ENCODE measurements at places on chromosomes 5 and 9.

GRCh38 chr9:83965350-83966208 lies 14.4 kb downstream of the HNRNPK start:
- peak; percentile 24 for ATAC-seq

- ATAC-seq: no peak
Observed at GRCh38 chr9:121871431-121872025, 220.1 kb downstream of the DAB2IP start.

- no peak for ATAC-seq
Observed at GRCh38 chr5:101142102-101142501, 239.0 kb upstream of the ST8SIA4 start.

DNA sequence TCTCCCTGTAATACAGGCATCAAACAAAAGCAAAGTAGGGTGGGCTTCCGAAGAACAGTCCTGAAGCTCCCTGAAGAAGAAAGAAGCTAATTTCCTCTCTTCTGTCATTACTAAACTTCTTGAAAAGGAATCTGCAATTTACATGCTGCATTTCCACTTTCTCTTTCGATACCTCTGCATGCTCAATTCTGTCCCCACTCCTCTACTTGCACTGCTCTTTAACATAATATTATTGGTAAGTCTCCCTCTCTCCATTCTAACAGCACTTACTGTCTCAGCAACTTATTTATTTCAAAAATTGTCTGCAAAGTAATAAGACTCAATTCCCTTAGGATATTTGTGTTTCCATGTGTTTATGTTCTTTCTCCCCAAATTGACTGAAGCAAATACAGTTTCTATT lies 3.9 kb upstream of the PLPP1 start:
- no peak for ATAC-seq

DNA sequence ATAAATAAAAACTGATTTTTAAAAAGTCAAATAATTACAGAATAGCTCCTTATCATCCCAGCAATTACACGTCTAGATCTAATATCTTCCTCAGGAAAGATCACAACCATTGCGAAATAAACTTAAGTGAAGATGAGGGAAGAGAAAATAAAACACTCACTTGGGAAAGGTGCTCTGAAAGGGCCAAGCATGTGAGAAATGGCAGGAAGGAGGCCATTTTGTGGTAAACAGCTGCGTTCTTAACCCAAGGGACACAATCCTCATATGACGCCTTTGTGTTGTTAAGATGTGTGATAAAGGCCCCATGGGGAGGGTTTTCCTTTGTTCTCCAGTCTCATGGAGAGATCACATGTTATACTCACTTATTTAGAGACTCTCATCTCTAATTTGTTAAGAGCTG lies 32.5 kb downstream of the JAKMIP2 start:
- no peak for ATAC-seq

DNA sequence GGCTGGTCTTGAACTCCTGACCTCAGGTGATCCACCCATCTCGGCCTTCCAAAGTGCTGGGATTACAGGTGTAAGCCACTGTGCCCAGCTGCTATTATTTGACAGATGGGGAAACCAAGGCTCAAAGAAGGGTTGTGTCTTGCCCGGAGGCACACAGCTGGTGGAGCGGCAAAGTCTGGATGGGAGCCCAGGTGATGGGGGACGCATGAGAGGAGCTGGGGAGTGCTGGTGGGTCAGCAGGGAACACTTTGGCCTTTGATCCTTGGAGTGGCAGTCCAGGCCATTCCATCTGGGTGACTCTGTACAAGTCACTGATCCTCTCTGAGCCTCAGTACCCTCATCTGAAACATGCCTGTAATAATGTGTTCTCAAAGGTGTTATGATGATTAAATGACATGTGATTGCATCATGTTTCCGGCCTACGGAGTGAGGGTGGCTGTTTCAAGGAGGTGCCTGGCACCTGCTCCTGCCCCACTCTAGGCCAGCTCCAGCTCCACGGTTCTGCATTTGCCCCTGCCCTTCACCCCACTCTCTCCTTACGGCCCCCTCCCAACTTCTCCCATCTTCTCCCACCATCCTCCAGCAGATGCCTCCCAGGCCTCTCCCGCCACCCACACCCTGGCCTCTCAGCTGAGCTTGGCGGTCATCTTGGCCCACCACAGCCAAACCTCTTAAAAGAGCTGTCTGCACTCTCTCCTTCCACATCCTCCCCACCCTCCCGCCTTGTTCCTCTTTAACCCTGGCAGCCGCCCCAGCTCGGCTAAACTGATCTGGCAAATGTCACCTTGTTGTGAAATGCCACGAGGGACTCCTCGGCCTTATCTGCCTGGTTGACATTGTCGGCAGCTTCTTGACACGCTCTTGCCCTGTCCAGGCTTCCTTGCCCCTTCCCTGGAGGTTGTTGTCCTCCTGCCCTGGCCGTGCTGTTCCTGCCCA lies 5.5 kb upstream of the DBN1 start:
- ATAC-seq: peak; percentile 63

- ATAC-seq: no peak
Observed at GRCh38 chr5:52952483-52952882, 36.7 kb upstream of the ITGA2 start.

- ATAC-seq: no peak
Observed at GRCh38 chr9:98894171-98894570, 49.5 kb upstream of the COL15A1 start.

DNA sequence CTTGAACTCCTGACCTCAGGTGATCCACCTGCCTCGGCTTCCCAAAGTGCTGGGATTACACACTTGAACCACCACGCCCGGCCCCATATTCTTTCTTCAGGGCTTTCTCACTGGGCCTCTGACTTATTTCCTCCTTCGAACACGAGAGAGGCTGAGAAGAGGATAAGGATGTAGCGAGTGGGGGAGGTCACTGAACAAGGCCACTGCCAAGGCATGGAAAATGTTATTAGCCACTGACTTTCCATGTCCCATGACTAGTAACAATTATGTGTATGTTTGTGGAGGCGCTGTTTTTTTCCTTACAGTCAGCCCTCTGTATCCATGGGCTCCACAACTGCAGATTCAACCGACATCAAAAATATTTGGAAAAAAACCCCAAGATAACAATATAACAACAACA lies 12.3 kb upstream of the FCHSD1 start:
- ATAC-seq: no peak

DNA sequence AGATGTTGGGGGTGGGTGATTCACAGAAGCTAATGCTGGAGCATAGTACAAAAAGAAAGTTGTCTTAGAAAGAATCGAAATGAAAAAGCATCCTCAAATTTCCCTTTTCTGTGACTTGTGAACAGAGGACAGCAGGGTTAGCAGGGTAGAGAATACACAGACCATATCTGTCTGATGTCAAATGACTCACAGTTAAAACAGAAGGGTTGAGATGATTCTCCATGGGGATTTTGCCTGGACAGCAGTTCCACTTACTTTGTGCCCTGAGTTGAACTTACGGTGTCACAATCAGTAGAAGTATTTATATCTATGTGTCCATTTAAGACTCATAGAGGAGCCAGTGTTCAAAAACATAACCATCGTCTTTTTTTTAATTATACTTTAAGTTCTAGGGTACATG lies 801.6 kb downstream of the KCTD16 start:
- no peak for ATAC-seq

GRCh38 chr5:179930788-179931473 lies 23.2 kb upstream of the TBC1D9B start:
- no peak for ATAC-seq

- ATAC-seq: no peak
Observed at GRCh38 chr5:99129768-99130501, 201.1 kb upstream of the CHD1 start.

- peak; percentile 81 for ATAC-seq
Observed at GRCh38 chr9:94586316-94586715, 7.3 kb downstream of the FBP2 start.

DNA sequence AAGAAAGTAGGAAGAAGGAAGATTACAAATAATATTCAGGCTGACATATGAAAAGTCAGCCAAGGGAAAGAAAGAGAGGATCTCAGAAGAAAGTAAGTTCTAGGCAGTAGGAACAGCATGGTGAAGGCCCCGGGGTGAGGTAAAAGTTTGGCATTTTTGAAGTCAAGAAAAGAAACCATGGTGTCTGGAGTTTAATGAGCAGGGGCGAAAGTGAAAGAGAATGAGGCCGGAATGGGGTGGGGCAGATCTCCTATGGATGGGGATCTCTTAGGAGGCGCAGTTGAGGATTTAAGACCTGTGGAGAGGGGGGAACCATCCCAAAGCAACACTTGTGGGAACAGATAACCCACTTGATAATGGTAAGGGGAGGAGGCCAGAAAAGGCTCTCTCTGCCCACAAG lies 42.3 kb upstream of the SMAD5 start:
- ATAC-seq: no peak

- ATAC-seq: no peak
Observed at GRCh38 chr5:101929628-101930027, 366.5 kb downstream of the SLCO4C1 start.

DNA sequence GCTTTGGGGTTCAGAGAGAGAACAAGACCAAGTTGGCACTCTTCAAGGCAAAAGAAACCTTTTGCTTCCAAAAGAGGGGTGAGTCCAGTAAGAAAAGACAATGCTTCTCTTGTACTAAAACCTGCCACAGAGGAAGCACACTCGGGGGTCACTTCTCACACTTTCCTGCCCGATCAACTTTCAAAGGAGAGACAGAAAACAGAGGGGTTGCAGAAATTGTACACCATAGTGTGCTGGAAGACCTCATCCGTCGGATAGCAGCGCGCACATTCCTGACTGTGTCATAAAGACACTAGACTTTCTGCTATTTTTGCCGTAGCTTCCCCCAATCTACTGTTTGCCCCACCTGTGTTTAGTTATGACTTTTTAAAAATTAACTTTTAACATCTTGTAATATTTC lies 66.9 kb downstream of the OR2K2 start:
- ATAC-seq: no peak

- no peak for ATAC-seq
Observed at GRCh38 chr9:108684288-108685025, 171.3 kb downstream of the ACTL7B start.

DNA sequence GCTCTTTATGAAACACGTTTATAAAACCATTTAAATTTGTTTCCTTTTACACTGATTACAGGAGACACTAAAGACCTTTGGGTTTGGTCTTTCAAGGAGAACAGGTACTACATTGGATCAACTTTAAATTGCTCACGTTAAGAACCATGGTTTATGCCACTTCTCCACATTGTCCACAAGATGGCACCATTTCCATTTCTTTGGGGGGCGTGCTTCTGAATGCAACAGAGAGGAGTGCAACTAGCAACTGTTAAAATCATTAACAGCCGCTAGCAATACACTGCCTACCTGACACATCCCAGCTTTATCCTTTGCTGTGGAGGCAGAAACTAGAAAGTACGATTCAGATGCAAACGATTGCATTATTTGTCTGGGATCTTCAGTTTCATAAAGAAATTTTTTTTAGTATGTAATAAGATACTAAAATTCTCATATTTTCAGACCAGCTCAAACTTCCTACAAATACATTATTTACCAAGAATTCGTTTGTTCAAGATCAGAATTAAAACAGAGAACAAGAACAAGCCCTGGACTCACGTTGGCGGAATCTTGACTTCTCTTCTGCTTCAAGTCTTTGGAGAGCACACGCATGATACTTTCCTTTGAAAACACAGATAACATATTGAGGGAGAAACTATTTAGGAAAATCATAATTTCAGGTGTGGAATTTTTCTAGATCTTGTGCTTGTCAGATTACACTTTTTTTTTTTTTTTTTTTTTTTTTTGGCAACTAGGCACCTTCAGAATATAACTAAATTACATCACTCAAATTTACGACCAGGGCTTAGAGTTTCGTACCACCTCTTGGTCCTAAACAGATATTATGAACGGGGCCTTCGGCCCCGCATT lies 702 bp downstream of the CDC20B start:
- ATAC-seq: peak; percentile 60

GRCh38 chr5:10567121-10567591 lies 3.3 kb downstream of the ANKRD33B start:
- peak; percentile 22 for ATAC-seq

All from activated T-helper 17 cell treated with anti-CD3 and anti-CD28 coated beads, Interleukin-2, amount 50 U/mL, for 72 hours (primary cell).